ENCODE measurements at places on chromosomes 1 and 21. TPM values are rescaled to one million over a fixed set of nuclear protein-coding genes. Genes with fewer than 3 reads are reported as not detected.

DNA sequence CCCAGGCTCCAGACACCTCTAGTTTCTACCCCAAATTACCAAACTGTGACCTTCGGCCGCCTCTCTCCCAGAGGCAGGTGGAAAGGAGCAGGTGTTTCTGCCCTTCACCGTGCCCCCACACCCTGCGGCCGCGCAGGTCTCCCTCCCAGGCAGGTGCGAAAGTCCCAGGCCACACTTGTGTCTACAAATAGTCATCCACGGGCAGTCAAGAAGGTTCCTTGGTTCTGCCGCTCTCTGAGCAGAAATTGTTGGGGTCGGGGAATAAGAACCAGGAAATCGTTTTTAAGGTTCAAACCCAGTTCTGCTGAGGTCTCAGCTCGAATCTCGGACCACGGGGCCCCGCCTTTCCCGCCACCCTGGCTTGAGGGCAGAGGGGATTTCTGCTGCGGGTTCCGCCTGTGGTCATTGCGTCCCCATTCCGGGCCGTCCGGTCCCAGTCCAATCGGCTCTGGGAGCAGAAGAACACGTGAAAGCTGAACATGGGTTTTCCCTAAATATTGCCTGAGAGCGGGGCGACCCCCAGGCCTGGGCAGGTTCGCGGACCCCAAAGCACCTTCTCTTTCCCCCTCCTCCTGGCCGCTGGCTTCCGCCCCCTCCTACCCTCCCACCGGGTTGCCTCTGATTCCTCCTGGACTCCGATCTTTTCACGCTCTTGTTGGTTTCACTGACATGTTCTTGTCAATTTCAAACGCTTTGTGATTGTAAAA is 1.2 kb upstream of the ATF3 start:
- peak; percentile 67 for DNase-seq

DNA sequence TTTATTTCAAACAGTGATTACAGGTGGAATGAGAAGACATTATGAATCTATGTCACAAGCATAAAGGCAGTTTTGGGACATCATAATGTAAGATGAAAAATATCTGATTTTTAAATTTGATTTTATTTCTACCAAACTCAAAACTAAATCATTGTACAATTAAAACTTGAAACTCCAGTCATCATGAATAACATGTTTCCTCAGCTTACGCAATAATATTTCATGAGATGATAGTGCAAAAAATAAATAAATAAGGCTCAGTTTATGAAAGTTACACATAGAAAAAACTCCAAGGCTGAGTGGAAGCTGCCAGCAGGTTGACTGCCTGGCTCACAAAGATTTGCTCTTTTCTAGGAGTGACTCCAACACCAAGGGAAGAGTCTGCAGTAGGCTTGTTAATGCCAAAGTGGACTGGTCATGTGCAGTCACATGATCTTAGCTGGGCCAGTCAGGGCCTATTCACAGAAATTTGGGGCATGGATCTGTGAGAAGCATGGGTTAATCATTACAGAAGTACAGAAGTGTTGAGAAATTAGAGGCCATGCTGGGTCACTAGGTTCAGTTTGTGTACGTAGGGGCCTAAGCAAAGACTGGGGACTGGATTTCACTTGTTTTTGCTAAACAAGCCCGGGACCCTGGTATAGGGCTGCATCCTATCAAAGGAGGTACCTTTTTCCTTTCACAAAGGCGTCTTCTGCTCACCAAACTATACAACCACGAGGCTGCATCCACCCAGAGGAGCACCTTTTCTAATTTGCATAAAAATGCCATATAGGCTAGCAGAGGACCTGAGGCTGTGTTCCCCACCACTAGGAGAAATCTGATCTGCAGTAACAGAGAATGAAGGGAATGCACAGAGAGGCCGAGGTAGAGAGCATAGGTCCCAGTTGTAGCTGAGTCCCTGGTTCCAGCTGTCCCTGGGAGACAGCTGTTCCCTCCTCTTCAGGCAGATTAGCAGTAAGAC is 4.9 kb upstream of the ABCA4 start:
- DNase-seq = no peak

- no peak for DNase-seq
Observed at GRCh38 chr1:88029899-88030298, 654.2 kb upstream of the PKN2 start.

- DNase-seq = no peak
Observed at GRCh38 chr1:1577367-1578011, 2.8 kb upstream of the SSU72 start.

Gene DCDC2B
- polyA plus RNA-seq = not detected

- peak; percentile 47 for DNase-seq
Observed at GRCh38 chr1:12031039-12031980, 12.0 kb downstream of the MIIP start.

Gene CACHD1
- polyA plus RNA-seq = 0.06 TPM

DNA sequence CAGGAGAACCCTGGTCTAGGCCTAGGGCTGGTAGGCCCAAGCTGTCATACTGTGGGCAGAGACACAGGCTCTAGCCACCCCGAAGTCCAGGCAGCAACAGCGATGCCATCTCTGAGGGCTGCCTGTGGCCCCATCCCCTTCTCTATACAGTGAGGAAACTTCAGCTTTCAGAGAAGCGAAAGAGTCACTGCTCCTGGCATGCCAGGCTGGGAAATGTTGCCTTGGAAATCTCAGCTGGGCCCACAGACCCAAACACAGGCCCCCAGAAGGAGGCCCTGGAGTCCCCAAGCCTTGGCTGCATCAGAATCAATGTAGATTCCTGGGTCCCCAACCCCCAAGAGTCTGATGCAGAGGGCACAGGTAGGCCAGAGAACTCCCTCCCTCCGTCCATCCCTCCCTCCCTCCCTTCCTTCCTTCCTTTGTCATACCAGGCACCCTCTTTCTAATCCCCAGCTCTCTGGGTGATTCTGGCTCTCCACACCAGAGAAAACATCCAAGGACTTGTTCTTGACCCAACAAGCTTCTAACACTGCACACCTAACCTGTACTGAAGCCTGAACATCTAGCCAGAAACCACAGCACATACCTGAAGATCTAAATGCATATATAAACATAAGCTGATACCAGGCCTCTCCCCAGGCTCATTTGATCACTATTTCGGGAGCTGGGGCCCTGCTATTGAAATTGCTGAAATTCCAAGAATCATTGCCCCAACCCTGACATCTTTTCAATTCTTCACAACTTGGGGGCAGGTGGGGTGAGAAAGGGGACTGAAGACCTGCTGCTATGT is 143.2 kb upstream of the EDN2 start:
- DNase-seq = no peak

Gene FCRL5
- polyA plus RNA-seq = 80.1 TPM

DNA sequence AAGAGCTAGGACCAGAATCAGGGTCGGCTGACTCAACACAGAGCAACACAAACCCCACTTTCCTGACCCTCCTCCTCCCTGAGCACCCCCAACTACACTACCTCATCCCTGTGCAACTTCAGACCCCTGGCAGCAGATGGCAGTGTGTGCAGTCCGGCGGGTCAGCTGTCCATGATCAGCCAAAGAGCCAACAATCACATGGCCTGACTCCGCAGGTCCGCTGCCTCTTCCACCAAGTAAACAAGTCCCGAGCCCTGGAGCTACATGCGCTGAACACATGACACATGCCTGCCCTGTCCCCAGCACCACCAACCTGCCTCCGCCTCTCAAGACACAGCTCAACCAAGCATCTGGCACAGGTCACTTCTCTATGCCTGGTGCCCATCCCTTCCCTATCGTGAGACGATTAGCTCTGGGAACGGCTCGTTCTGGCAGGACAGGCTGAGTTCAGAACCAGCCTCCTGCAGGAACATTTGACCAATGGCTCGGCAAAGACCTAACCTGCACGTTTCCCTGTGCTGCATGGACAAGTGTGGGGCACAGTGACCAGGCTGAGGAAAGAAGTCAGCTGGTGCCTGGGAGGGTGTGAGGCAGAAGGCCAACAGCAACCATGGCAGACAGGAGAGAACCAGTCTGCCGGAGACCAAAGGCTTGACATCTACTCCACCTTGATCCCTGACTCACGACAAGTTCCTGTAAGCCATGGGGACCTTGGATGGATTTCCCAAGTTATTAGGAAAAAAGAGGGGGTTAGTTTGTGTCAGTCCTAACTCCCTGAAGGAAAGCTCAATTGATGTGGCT is 60.3 kb downstream of the CD46 start:
- peak; percentile 31 for DNase-seq

DNA sequence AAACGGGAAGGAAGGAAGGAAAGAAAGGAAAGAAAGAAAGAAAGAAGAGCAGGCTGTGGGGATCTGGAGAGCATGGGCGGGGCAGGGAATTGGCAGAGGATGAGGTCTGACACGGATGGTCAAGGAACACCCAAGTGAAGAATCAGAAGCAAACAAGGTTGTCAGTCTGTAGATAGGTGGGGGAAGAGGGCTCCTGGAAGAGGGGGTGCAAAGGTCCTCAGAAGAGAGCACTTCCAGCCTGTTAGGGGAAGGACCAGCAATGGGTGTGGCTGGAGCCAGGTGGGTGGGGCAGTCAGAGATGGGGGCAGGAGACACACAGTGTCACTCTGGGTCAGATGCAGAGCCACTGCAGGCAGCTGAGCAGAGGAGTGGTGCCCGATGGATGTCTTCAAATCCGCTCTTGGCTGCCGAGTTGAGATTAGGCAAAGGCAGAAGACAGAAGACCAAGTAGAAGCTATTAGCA is 11.0 kb upstream of the PLA2G2C start:
- DNase-seq = no peak

DNA sequence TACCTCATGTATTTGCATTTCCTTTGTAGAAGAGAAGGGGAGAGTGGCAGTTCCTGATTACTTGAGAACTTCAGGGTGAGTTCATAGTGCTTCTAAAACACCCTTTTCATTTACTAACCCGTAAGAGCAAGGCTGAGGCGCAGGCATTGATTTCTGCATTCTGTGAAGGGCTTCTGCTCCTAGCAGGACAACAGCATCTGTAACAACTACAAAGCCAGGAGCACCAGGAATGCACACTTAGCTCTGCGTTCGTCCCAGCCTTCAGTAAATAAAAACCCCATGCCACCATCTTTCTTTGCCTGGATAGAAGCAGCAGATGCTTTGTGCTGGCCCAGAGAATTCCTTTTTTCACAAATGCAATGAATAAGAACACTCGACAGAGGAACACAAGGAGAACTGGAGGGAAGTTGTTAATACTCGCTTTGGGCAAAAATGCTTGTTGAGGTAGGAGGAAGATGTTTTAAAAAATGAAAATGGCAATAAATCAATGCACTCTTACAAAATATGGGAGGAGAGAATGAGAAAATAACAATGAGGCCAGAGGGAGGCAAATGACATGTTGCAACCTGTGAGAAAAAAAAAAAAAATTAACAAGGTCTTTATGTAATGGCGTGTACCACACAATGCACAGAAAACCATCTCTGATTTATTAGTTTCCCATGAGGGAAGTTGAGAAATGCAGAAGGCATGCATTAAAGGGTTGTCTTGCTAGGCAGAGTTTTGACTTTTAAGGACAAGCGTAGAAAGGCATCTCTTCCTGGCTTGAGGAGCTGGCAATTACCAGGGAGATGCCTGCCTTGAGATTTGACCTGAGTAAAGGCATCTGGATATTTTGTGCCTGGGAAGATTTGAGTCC is 418.8 kb downstream of the DISC1 start:
- no peak for DNase-seq

DNA sequence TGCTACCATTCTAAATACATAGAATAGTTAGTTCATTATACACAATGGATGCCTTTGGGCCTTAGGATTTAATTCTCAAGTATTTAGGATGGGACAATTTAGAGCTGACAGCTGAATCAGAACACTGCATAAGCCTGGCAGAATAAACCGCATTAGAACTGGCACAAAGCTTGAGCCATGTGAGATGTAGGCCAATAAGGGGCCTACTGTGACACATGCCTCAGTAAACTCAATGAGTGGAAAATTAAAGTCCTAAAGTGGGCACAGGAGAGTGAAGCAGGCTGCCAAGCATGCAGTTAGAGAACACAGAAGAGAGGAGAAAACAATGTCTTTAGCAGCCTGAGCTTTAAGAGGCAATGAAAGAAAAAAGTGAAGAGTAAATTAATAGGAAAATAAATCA is 24.3 kb downstream of the SCYL3 start:
- no peak for DNase-seq

- no peak for DNase-seq
Observed at GRCh38 chr1:21536218-21536617, 27.0 kb downstream of the ALPL start.

- no peak for DNase-seq
Observed at GRCh38 chr21:15026370-15026769, 38.4 kb downstream of the NRIP1 start.

DNA sequence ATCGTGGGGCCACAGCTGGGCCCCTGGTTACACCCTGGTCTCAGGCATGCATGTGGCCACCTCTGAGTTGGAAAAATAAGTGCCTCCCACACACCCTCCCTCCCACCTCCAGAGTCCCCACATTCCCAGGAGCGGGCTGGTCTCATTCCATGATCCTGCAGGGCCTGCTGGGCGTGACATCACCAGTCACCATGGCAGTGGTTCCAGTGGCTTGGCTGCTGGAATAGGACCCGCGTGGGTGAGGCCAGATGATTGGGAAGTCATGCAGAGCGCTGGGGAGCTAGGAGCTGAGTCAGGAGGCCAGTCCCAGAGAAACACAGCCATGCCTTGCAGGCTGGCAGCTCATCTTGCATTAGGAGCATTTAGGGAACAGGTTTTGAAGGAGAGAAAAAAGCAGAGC is 125.4 kb upstream of the TMEM51 start:
- no peak for DNase-seq

Gene SELL
- 258 TPM for polyA plus RNA-seq

- no peak for DNase-seq
Observed at GRCh38 chr1:67977756-67978155, 72.7 kb downstream of the DIRAS3 start.

Gene TRMT1L
- polyA plus RNA-seq = 9.9 TPM

GRCh38 chr21:22827422-22827821 is 1829.2 kb downstream of the NCAM2 start:
- no peak for DNase-seq

Gene CELA3B
- polyA plus RNA-seq = not detected

GRCh38 chr1:188719735-188720134 is 1757.9 kb downstream of the BRINP3 start:
- no peak for DNase-seq

GRCh38 chr1:95547005-95547404 is 313.0 kb downstream of the RWDD3 start:
- DNase-seq = no peak

- DNase-seq = peak; percentile 30
Observed at GRCh38 chr1:58768971-58769808, 14.7 kb downstream of the JUN start.

Gene IL10
- not detected for polyA plus RNA-seq

DNA sequence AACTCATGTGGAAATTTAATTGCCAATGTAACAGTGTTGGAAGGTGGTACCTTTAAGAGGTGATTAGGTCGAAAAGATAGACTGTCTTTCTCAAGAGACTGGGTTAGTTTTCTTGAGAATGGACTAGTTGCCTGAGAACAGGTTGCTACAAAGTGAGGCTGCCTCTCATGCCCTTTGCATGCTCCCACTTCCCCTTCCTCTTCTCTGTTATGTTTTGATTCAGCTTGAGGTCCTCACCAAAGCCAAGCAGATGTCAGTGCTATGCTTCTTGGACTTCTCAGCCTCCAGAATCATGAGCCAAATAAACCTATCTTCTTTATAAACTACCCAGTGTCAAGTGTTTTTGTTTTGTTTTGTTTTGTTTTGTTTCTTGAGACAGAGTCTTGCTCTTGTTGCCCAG is 187.0 kb upstream of the RUNX1 start:
- peak; percentile 26 for DNase-seq

Measured in B cell (primary cell).